Urothelium cell line (cell line): ENCODE measurements at places on chromosomes 16 and 17.
A peak's percentile ranks its signal among the peaks of the same experiment; 100 is the strongest.

GRCh38 chr17:32458371-32458770 is 14.1 kb downstream of the PSMD11 start:
- DNase-seq, result no peak

DNA sequence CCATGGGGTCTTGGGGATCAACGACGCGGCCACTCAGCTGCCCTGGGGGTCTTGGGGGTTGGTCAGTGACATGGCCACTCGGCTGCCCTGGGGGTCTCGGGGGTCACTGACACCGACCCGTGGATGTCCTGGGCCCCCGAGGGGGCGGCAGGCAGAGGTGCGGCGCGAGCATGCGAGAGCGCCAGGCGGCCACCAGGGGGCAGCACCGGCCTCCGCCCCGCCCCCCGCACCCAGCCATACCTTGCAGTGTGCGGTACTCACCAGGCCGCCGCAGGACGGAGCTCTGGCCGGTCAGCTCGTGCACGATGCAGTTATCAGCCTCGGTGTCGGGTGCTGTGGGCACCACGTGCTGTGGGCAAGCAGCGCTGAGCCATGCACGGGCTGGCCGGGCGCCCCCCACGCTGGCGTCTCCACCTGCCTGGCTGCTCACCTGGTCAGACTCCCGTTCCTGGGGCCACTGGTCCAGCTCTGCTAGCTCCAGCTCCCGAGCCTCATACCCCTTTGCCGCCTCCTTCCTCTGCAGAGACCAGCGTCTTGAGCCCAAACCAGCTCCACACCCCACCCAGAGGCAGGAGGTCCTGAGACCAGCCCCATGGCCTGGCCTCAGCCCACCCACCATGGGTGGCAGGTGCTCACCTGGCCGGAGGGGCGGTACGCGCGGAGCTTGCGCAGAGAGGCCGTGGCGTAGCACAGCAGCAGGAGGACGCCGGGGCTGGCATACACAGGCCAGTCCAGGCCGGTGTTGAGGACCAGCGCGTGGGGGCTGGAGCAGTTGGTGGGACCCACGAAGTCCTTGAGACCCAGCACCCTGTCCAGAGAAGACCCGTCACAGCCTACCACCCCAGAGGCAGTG is 31.2 kb downstream of the CTU2 start:
- DNase-seq, result peak; percentile 83

DNA sequence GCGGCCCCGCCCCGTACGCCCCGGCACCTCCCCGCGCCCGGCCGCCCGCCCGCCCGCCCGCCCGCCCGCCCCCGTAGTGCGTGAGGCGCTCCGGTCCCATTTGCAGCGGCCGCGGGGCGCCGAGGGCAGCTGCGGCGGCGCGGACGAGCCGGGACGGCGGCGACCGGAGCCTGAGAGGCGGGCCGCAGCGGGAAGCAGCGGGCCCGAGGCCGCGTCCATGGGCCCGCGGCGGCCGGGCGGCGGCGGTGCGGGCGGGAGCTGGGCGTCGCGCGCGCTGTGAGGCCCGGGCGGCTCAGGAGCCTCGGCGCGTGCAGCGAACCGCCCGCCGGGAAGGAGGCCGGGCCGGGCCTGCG is at the start of gene MPRIP:
Gene MPRIP, plus strand, starts transcription at position 74 of the 353 bp plus-strand sequence. CDS start 392 bp downstream, outside the sequence.
- no peak for DNase-seq

GRCh38 chr17:34201225-34201624 is 53.9 kb upstream of the CCL2 start:
- no peak for DNase-seq

DNA sequence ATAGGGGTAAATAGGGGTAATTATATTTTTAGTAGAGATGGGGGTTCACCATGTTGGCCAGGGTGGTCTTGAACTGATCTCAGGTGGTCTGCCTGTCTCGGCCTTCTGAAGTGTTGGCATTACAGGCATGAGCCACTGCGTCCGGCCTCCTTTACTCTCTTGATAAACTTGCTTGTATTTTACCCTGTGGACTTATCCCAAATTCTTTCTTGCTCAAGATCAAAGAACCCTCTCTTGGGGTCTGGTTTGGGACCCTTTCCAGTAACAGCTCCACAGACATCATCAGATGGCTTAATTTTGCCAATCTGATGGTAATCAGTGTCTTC is 5.6 kb upstream of the C1QTNF1 start:
- DNase-seq, result no peak

DNA sequence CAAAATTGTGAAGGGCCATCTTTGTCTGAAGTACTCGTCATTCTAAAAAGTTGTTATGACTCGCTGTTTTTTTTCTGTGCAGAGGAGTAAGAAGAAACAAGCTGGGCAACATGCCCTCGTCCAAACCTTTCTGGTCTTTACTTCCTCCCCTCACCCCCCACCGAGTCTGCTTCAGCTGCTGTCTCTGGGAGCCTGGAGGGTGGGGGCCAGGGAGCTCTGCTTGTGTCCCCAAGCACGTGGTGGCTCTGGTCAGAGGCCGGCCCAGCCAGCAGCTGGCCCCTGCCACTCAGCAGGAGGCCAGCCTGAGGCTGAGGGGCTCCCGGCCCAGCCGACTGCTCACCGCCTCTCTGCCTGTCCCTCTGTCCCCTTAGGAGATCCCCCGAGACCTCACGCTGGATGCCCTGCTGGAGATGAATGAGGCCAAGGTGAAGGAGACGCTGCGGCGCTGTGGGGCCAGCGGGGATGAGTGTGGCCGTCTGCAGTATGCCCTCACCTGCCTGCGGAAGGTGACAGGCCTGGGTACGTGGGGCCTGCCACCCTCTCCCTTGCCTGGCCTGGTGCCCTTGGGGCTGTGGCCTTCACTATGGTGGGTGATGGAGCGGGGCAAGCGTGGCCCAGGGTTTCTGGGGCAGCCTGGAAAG is 53.7 kb upstream of the LGALS9 start:
- DNase-seq, result no peak

DNA sequence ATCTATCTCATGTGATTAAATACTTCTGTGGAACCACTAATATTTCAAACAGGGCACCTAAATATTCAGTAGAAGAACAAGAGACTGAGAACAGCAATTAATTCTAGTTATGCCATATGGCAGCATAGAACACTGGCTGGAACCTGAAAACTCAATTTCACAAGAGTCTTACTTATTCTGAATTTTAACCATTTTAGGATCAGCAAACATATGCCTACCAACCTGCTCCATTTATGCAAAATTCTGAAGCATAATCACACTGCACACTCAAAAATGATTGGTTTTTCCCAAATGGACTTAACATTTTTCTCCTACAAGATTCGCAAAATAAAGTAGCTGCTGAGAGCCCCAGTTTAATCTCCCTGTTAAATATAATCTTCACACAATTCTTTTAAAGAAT is 43.2 kb downstream of the SKAP1 start:
- no peak for DNase-seq

DNA sequence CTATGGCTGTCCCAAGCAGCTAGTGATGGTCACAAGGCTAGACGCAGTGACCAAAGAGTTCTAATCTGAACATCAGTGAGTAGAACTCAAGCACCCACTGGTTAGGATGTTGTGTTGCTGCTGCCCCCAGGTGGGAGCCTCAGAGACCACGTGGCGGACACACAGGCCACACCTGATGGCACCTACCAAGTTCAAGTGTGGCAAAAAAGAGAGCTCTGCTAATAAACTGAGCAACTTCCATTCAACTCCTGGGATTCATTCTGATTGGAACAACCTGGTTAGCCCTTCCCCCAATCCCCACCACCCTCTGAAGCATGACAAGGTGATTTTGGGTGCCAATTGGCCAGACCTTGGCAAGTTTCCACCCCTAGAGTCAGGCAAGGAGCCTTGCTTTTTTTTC is 3.5 kb upstream of the LCMT1 start:
- no peak for DNase-seq

DNA sequence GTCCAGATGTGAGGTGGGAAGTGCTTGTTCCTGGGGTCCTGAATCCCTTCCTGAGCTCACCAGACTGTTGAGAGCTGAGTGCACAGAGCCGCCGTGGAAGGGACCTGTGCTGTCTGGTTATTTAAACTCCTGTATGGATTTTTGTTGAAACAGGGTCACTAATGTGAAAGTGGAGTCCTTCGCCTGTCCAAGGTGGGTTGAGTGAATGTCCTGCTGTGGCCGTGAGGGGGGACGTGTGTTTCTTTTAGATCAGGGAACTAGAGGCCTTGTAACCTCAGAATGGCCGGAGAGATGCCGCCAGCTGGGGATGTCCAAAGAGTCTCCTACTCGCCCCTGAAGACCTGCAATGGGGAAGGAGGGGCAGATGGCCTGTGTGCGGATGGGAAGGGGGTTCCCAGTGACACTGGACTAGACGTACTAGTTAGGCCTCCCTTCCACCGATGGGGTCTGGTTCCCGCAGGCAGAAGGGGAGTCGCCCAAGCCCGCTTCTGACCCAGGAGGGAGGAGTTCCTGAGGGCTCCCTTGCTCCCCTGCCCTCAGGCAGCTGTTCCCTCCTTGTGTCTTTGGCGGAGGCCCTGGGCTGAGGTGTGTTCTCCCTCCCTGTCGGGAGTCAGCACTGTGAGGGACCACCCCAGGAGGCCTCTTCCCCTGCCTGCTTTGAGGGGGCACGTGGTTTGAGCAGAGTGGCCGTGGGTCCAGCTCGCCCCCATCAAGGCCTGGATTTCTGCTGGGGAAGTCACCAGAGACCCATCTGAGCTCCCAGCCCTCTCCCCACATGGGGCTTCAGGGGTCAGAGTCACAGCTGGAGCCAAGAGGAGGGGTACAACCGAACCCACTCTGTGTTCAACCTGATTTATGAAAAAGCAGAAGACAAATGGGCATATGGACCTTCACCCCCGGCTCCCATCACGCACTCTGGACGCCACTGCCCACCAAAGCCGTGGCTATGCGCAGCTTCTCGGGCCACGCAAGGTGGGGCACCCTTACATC is 30.9 kb downstream of the OR1D5 start:
- no peak for DNase-seq

GRCh38 chr17:65198653-65199382 is 61.6 kb downstream of the RGS9 start:
- peak; percentile 80 for DNase-seq

- DNase-seq, result no peak
These were observed 18.4 kb downstream of the FBXO31 start for GRCh38 chr16:87365021-87365713.

DNA sequence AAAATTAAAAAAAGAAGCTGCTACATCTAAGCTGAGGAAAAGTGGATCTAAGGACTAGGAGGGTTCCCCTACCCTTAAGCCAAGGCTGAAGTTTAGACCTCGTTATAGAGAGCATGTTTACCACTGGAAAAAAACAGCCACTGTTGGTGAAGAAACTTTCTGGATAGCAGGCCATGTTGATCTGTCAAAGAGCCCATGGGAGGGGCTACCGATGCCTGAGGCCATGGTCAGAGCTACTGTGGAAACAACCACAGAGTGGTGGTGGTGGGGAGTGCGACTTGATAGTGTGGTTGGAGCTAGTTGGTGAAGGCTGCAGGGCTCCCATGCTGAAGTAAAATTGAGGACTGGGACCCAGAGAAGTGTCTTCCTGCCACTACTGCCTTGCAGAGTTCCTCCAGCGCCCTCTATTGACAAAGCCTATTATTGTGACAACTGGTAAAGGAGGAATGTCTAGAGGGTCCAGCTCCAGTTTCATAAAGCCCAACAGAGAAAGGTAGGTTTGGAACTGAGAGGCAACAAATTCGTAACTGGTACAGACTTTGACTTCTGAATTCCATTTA is 12.7 kb upstream of the FAM20A start:
- DNase-seq, result peak; percentile 25

- DNase-seq, result no peak
These were observed 5.4 kb upstream of the BCAR1 start for GRCh38 chr16:75256696-75257343.

GRCh38 chr17:65627108-65627507 is 65.7 kb upstream of the AXIN2 start:
- DNase-seq, result no peak

DNA sequence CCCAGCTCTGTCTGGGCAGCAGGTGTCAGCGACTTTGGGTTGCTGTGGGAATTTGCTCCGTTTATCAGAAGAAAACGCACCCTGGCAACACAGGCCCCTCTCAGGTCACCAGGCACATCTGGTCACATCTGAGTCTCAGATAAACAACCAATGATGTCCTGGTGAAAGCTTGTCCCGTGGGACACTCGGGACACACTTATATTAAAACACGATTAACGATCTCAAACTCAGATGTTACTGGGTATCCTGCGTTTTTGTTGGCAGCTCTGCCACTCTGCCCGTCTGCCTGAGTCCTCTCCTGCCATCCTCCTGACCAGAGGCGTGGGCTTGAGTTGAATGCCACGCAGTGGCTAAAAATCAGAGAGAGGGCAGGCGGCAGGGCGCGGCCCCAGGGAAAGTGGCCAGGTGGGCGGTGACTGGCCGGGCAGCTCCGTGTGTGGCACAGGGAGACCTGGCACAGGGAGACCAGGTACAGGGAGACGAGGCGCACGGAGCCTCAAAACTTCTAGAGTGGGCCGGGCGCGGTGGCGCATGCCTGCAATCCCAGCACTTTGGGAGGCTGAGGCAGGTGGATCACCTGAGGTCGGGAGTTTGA is 2.1 kb downstream of the SECTM1 start:
- DNase-seq, result no peak

DNA sequence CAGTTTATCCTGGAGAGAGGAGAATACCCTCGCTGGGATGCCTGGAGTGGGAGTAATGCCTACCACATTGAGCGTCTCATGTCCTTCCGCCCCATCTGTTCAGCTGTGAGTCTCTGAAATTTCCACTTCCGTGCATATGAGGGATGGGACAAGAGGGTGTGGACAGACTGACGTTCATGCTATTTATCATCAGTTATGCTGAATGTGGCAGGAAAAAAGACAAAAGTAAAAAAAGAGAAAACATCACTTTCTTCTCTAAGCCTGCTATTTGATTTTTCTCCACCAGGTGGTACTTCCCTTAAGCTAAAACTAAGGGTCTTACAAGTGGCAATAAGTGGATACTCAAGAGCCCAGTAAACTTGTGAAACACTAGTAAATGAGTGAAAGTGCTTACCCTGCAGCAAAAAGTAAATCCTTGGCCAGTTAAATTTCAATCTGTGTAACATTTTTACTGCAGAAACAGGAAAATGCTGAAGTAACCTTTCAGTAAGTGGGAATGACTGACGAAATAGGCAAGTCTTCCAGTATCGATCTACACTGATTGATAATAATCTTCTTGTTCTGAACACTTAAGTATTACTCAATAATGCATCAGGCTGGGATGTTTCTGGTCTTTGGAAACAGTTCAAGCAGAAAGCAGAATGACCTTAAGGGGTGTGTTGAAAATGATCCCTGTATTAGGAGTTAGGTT is 5.6 kb downstream of the CRYBA1 start:
- DNase-seq, result no peak

DNA sequence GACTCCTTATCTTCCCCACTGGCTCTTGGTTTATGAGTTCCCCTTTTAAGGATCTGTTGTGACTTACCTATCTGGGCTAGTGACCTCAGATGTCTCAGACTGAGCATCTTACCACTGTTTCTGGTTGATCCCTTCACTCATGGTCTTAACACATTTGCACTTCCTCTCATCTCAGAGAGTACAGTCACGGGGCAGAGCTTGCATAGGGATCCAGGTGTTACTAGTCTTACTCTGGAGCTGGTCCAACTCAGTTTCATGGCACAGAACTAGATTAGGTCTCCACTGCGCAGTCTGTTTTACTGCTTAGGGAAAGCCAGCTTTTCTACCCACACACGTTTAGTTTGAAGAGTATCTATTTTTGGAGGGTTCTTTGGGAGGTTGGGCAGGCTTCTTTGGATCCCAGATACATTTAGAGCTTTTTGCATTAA is 10.2 kb downstream of the GABARAPL2 start:
- DNase-seq, result no peak

- DNase-seq, result no peak
These were observed 1.4 kb upstream of the QRICH2 start for GRCh38 chr17:76309461-76309860.
